MCF 10A (cell line): ENCODE measurements at places on chromosomes 5 and 9. TPM values are rescaled to one million over a fixed set of nuclear protein-coding genes. Genes with fewer than 3 reads are reported as not detected.

Gene TPPP
- total RNA-seq = 0.12 and 0.17 TPM in 2 replicates

Gene ITGA1
- 5.3 and 7.7 TPM in 2 replicates for total RNA-seq

Gene KCNV2
- total RNA-seq = not detected in 2 replicates

Gene SLC9A3
- 0.93 and 1.0 TPM in 2 replicates for total RNA-seq

Gene SH3RF2
- total RNA-seq = 14.9 and 29.6 TPM in 2 replicates

Gene DMRT3
- not detected in 2 replicates for total RNA-seq

Gene CCNO
- total RNA-seq = 10.6 and 11.7 TPM in 2 replicates

Gene FOXD4L6
- total RNA-seq = 0.30 and 0.69 TPM in 2 replicates

Gene ZNF608
- total RNA-seq = 8.4 and 10.4 TPM in 2 replicates

Gene FBXO10
- total RNA-seq = 3.4 and 4.6 TPM in 2 replicates

Gene PLEKHG4B
- not detected in 2 replicates for total RNA-seq

Gene OCLN
- total RNA-seq = 9.0 and 21.7 TPM in 2 replicates

Gene MFAP3
- 48.8 and 56.0 TPM in 2 replicates for total RNA-seq

Gene FAM153A
- not detected in 2 replicates for total RNA-seq

Gene ARID3C
- total RNA-seq = not detected in 2 replicates

Gene ADAMTSL2
- not detected in 2 replicates for total RNA-seq
